Activated CD4-positive, alpha-beta T cell treated with anti-CD3 and anti-CD28 coated beads, Interleukin-2, Interleukin-6, amounts not matched to agents 100 ng/mL and 50 ng/mL, durations not matched to agents 16 hours and 8 hours (primary cell): ENCODE measurements at places on chromosomes 5 and 9.

- DNase-seq, result no peak
Measured at GRCh38 chr5:159319363-159319762, 10.9 kb downstream of the IL12B start.

GRCh38 chr5:119200795-119201194 lies 129.9 kb downstream of the DMXL1 start:
- DNase-seq, result no peak

GRCh38 chr5:132747616-132748440 lies 602 bp downstream of the CCNI2 start:
- DNase-seq, result peak; percentile 40

DNA sequence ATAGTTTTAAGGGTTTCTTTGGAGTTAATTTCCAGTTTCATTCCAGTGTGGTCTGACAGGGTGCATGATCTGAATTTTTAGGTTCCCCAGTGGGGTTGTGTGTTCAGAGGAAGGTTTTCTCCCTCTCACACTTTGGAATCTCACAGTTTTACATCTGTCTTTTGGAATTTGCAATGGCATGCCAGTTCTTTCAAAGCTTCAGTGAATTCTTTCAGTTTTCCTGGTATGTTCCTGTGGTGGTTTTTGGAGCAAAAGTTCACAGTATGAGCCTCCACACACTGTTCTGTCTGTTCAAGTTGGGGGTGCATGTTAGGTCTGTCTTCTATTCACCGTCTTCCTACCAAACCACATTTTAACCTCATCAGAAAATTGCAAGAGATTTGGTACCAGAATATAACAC lies 624.2 kb downstream of the KCTD16 start:
- no peak for DNase-seq

DNA sequence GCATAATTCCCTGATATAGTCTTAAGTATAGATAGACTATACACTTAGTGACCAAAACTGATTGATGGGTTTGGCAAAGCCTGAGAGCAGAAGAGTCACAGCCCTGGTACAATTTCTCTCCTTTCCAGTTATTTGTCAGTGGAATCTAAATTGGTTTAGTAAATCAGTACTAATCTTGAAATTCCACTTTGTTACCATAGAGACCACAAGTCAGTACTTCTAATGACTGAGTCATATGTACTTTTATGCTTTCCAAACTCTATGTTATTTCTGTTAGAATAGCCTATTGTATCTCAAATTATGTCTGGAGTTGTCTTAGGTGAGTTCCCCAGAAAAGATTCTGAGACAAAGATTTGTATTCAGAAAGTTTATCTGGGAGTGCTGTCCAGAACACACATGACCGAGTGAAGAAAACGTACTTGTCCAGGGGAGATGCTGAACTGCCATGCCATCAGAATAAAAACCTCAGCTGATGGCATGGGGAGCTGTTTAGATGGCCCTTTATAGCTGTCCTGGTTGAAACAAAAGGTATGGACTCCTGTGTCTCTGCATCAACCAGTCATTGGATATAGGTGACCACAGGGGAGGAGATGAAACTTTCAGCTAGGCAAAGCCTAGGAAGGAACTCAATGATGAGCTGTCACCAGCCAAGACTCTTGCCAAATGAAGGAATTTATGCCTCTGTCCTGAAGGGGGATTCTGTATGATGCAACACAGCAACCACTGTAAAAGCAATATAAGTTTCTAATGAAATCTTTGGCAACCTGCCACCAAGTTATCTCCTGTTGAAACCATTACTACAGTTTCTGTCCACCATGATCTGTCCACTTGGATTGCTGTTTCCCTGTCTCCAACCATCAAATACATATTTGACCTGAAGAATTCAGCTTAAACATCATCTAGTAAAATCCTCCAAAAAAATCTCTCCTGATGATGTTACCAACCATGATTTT lies 18.0 kb upstream of the SMC2 start:
- no peak for DNase-seq

- DNase-seq, result no peak
Measured at GRCh38 chr9:124214116-124214515, 43.6 kb upstream of the NEK6 start.

GRCh38 chr5:110853267-110853666 lies 114.5 kb downstream of the SLC25A46 start:
- no peak for DNase-seq

DNA sequence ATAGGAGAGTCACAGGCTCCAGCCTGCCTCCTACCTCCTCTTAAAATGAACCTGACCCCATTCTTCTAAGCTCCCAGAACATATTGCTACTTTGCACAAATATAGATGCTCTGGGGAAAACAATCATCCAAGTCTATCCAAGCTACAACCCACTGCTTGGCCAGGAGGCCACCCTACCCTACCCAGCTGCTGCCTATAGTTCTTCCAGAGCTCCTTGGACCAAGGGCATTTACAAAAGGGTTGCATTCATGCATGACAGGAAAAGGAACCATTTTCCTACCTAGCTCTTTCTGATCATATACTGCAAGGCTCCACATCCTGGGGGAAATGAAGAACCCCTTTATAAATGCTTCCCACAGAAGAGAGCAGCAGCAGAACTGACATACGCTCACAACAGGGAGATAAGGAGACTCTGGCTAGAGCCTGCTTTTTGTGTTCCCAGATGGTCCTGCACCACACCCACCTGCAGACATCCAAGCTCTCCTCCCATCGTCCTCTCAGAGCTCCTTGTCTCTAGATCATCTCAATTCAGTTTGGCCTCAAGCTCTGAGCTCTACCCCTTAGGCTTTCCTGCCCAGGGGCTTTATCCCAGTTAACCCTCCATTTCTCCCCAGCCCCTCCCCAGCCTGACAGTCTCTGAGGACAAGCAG lies 185.5 kb downstream of the SPOCK1 start:
- DNase-seq, result no peak
